A549 treated with Hydrocortisone at 1 μM for 4 hours (cell line): ENCODE measurements at places on chromosomes 7 and 10. TPM values are rescaled to one million over a fixed set of nuclear protein-coding genes. Genes with fewer than 3 reads are reported as not detected.

The CLRN3 gene
- total RNA-seq = not detected in 5 replicates

The RGS10 gene
- total RNA-seq = 47.3 to 56.1 TPM (median 52.7 TPM) in 5 replicates

The ALOX5 gene
- total RNA-seq = 0.20 to 0.62 TPM (median 0.30 TPM) in 5 replicates

The EBLN1 gene
- not detected in 5 replicates for total RNA-seq

The OR2A7 gene
- total RNA-seq = not detected in 5 replicates

The PLEKHA8 gene
- total RNA-seq = 4.9 to 6.2 TPM (median 5.4 TPM) in 5 replicates

The WIPF3 gene
- total RNA-seq = 0.43 to 0.59 TPM (median 0.51 TPM) in 5 replicates

The PTTG1IP2 gene
- not detected in 5 replicates for total RNA-seq

The SPOCK2 gene
- total RNA-seq = 0.29 to 0.53 TPM (median 0.37 TPM) in 5 replicates

The MRPS24 gene
- total RNA-seq = 217 to 265 TPM (median 246 TPM) in 5 replicates

The CABCOCO1 gene
- 0.13 to 0.79 TPM (median 0.14 TPM) in 5 replicates for total RNA-seq

The GIMAP4 gene
- total RNA-seq = not detected in 5 replicates

The SLK gene
- total RNA-seq = 23.7 to 38.6 TPM (median 30.9 TPM) in 5 replicates

The SFTPD gene
- total RNA-seq = 0.23 to 0.33 TPM (median 0.24 TPM) in 5 replicates

The FAM237B gene
- 0.02 to 0.06 TPM (median 0.03 TPM) in 4 of 5 replicates, not detected in the other for total RNA-seq

The SUN3 gene
- 0.09 to 0.32 TPM in 2 of 5 replicates, not detected in the others for total RNA-seq

The GIGYF1 gene
- total RNA-seq = 14.9 to 18.4 TPM (median 16.5 TPM) in 5 replicates

The PALD1 gene
- 5.1 to 7.0 TPM (median 6.9 TPM) in 5 replicates for total RNA-seq

The FRMD4A gene
- 2.6 to 3.8 TPM (median 3.2 TPM) in 5 replicates for total RNA-seq

The HMX3 gene
- 0.08 to 0.13 TPM in 2 of 5 replicates, not detected in the others for total RNA-seq
